ENCODE measurements at places on chromosomes 1 and 21. TPM values are rescaled to one million over a fixed set of nuclear protein-coding genes. Genes with fewer than 3 reads are reported as not detected.

Gene MATN1
- not detected for total RNA-seq

GRCh38 chr1:44532567-44532944, 127.5 kb downstream of the RNF220 start:
- DNase-seq: no peak

- no peak for DNase-seq
Measured at GRCh38 chr1:36570478-36571060, 87.9 kb upstream of the CSF3R start.

- no peak for DNase-seq
Measured at GRCh38 chr21:44365251-44365966, 12.0 kb downstream of the TRPM2 start.

GRCh38 chr21:31720330-31720729, 11.6 kb downstream of the SCAF4 start:
- no peak for DNase-seq

GRCh38 chr21:27631471-27631870, 664.6 kb upstream of the ADAMTS5 start:
- DNase-seq: no peak

Measured in activated CD4-positive, alpha-beta T cell treated with anti-CD3 and anti-CD28 coated beads, Interleukin-2, amount 10 ng/mL, durations not matched to agents 7 days and 5 days (primary cell).